Epithelial cell of alveolus of lung (primary cell): ENCODE measurements at places on chromosomes 5 and 9. TPM values are rescaled to one million over a fixed set of nuclear protein-coding genes. Genes with fewer than 3 reads are reported as not detected.

Gene NIPSNAP3A
- 7.4 and 34.5 TPM in 2 replicates for total RNA-seq

Gene ADAMTSL1
- total RNA-seq = 1.0 and 17.2 TPM in 2 replicates

Gene SUSD3
- total RNA-seq = 1.8 TPM in 2 replicates

Gene SH3TC2
- total RNA-seq = 0.48 and 0.52 TPM in 2 replicates

Gene PAEP
- total RNA-seq = 0.65 TPM in 1 of 2 replicates, not detected in the other

Gene CYSRT1
- total RNA-seq = under 0.01 and 1.9 TPM in 2 replicates

Gene GHR
- 3.2 and 17.7 TPM in 2 replicates for total RNA-seq

Gene STOM
- total RNA-seq = 95.7 and 145 TPM in 2 replicates

Gene CDH12
- total RNA-seq = 0.52 and 2.0 TPM in 2 replicates

Gene PALM2AKAP2
- total RNA-seq = 11.9 and 16.3 TPM in 2 replicates

Gene CWC27
- 10.6 and 31.2 TPM in 2 replicates for total RNA-seq

Gene OBP2B
- total RNA-seq = not detected in 2 replicates

Gene FAM153A
- not detected in 2 replicates for total RNA-seq

Gene ADAMTS2
- 29.2 and 83.8 TPM in 2 replicates for total RNA-seq

Gene SPATA6L
- total RNA-seq = 0.26 TPM in 1 of 2 replicates, not detected in the other

Gene STPG3
- not detected in 2 replicates for total RNA-seq

Gene PLEKHG4B
- 0.39 TPM in 1 of 2 replicates, not detected in the other for total RNA-seq

Gene HNRNPAB
- total RNA-seq = 65.7 and 122 TPM in 2 replicates

Gene ANXA2R
- total RNA-seq = 1.4 and 4.4 TPM in 2 replicates

Gene NDOR1
- total RNA-seq = 8.3 and 15.6 TPM in 2 replicates

Gene LRRC70
- total RNA-seq = 0.24 and 0.26 TPM in 2 replicates

Gene TRIM14
- total RNA-seq = 4.2 and 14.6 TPM in 2 replicates

Gene ZFR
- 62.6 and 77.4 TPM in 2 replicates for total RNA-seq

Gene GABRA1
- not detected in 2 replicates for total RNA-seq

Gene DRD1
- total RNA-seq = not detected in 2 replicates

Gene PCDHB14
- 1.4 TPM in 1 of 2 replicates, not detected in the other for total RNA-seq

Gene PCA3
- not detected in 2 replicates for total RNA-seq

Gene CCDC152
- 2.1 and 4.4 TPM in 2 replicates for total RNA-seq
